ENCODE measurements at places on chromosomes 12 and 14.

GRCh38 chr12:61891632-61892031 is 368.6 kb upstream of the USP15 start:
- no peak for DNase-seq

- DNase-seq, result peak; percentile 61
Measured at GRCh38 chr12:56687223-56688128, 608 bp downstream of the PTGES3 start.

DNA sequence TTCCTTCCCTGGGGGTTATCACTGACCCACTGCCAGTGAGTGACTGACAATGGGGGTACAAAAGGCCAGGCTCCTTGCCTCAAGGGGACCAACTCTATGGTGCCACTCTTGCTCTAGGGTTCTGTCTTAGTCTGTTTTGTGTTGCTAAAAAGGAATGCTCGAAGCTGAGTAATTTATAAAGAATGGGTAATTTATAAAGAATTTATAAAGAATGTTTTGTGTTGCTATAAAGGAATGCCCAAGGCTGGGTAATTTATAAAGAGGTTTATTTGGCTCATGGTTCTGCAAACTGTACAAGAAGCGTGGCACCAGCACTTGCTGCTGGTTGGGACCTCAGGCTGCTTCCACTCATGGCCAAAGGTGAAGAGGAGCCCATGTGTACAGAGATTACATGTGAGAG is 15.8 kb upstream of the RASSF8 start:
- no peak for DNase-seq

DNA sequence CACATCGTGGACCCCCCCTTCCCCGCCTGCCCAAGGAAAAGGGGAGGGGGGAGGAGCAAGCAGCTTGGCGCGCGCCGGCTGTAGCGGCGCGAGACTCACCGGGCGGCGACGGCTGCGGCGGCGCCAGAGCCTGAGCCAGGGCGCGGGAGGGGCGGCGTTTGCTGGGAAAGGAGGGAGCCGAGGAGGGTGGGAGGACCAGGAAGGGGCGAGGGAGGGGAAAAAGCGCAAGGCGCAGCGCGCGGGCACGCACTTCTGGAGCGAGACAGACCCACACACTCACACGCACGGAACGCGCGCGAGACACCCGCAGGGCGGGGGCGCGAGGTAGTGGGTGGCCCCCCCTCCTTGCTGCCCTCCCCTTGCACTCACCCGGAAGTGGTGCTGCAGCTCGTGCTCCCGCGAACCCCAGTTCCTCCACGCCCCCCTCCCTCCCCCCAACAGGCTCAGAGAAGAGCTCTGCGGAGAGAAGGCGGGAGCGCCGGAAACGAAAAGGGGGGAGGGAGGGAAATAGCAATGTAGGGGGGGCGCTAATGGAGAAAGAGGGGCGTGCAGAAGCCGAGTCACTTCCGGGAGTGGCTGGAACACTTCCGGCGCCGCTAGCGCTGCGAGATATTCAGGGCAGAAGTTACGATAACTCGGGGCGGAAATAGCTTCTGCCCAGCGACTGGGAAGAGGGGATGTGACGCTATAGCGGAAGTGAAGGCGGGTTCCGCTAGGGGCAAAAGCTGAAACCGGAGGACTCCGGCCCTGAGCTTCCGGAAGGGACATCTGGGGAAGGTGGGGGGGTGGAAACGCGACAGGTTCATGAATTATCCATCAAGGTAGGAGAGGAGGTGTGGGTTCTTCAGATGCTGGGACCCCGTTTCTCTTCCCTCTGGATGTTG is at the start of gene ZNF384:
Gene ZNF384, minus strand, starts transcription at position 377 of the 884 bp plus-strand sequence. CDS start 9,855 bp downstream, outside the sequence.
- DNase-seq, result peak; percentile 97

DNA sequence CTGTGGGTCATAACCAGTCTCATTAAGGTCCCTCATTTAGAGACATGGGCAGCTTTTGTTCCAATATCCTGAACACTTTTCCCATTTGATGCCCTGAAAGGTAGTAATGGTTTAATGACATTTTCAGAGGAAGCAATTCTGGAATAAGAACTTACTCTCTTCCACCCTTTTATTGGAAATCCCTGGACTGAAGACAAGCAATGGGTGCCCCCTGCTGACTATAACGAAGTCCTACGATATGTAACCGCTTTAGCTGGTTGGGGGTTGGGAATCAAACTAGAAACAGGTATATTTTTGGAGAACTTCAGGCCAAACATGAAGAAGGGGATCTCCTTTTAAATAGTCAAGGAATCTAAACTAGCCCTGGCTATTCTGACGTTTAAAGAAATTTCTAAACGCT is 20.5 kb downstream of the SARNP start:
- peak; percentile 20 for DNase-seq

DNA sequence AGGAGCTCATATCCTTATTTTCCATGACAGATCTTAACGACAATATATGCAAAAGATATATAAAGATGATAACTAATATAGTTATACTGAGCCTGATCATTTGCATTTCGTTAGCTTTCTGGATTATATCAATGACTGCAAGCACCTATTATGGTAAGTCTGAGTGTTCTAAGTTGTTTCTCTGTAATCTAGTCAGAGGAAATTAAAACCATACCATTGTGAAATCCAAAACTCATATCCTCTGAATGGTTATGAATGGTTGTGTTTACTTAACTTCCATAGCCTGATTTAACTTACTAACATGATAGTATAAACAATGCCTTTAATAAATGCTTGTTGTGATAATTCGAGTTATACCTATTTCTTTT is 760 bp downstream of the TMEM19 start:
- no peak for DNase-seq

- DNase-seq, result no peak
Measured at GRCh38 chr14:99391671-99392070, 89.0 kb downstream of the SETD3 start.

- no peak for DNase-seq
Measured at GRCh38 chr14:31955936-31956579, 121.0 kb upstream of the ARHGAP5 start.

DNA sequence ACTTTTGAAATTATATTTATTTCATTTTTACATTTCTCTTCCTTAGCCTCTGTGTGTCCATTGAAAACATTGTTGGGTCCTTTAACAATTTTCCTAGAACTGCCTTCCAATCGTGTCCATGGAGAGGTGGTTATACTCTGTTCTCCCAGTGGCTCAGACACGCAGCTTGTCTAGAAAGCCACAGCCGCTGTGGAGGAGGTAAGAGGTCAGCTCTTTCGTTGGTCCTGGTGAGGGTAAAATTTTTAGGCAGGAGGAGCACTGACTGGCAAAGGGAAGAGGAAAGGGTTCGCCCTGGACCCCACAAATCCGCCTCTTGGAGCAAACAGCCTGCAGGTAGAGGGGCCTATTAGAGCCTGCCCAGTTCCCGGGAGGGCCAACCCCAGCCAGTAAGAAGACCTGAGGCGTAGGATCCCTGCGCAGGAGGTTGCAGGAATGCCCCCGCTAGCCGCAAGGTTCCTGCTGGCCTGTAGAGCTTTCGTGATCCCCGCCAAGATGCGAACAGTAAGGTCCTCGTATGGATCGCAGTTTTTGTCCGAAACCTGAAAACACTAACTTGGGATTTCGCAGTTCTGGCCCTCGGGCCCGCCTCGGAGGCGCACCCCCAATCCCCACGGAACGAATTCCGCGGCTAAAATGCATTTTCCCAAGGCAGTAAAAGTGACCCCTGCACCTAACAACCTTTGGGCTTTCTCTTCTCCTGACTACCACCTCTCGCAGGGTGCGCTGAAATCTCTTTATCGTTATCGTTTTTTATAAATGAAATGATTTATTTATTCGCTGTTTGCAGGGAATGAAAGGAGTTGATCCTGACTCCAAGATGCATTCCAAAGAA is 7.5 kb upstream of the PAX9 start:
- DNase-seq, result no peak

DNA sequence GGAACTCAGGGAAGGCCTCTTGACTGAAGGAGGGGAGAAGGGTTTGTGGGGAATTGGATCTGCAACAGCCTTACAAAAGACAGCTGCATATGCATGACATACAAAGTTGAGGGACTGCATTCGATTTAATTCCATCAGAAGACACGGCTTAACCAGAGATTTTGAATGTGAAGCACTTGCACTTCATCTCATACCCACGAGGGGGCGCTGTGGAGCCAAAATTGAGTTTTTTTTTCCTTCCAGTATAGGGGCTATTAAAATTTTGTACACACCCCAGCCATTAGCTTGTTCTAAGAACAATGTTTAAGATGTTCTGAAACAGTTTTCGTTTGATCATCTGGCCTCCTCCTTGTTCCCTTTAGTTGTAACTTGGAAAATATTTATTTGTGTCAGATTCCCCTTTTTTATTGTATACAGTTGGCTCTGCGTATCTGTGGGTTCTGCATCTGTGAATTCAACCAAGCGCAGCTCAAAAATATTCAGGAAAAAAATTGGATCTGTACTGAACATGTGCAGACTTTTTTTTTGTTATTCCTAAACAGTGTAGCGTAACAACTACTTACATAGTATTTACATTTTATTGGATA is 1.6 kb downstream of the SUDS3 start:
- peak; percentile 75 for DNase-seq

GRCh38 chr14:22872833-22873520 is 1.4 kb downstream of the LRP10 start:
- no peak for DNase-seq

DNA sequence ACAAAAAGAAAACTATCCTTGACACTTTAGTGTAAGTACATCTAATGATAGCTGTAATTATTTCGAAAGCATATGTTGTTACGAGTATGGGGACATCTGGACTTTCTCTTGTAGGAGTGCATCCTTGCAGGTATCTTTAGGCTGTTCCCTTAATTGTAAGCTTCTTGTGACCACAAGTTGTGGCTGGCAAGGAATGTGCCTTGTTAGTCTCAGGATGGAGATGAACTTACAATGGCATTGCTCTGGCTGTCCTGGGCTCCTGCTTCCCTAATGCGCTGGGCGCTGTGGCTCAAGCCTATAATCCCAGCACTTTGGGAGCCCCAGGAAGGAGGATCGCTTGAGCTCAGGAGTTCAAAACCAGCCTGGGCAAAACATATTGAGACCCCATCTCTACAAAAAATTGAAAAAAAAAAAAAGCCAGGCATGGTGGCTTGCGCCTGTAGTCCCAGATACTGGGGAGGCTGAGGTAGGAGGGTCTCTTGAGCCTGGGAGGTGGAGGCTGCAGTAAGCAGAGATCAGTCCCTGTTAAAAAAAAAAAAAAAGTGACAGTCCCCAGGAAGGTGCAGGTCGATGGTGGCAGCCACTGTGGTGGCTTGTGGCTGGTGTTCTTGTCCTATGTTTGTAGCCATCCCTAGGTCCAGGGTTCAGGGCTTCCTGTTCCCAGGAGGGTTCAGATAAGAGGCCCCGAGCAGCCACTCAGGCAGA is 23.7 kb upstream of the PPP1R13B start:
- no peak for DNase-seq

DNA sequence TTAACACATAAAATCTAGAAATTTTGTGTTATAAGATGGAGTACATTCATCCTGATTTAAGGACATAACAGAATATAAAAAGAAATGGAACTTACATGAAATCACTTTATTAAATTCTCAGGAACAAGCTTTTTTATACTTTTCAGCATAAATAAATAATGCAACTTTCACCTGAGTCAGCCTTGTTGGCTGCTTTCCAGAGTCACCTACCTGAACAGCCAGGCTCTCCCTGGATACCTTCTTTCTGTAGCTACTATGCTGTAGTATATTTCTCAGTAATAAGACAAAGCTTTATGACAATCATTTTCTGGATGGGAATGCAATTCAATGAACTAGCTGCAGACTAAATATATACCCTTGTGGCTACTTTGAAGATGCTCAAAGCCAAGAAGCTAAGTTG is 111.9 kb downstream of the NTS start:
- DNase-seq, result no peak

DNA sequence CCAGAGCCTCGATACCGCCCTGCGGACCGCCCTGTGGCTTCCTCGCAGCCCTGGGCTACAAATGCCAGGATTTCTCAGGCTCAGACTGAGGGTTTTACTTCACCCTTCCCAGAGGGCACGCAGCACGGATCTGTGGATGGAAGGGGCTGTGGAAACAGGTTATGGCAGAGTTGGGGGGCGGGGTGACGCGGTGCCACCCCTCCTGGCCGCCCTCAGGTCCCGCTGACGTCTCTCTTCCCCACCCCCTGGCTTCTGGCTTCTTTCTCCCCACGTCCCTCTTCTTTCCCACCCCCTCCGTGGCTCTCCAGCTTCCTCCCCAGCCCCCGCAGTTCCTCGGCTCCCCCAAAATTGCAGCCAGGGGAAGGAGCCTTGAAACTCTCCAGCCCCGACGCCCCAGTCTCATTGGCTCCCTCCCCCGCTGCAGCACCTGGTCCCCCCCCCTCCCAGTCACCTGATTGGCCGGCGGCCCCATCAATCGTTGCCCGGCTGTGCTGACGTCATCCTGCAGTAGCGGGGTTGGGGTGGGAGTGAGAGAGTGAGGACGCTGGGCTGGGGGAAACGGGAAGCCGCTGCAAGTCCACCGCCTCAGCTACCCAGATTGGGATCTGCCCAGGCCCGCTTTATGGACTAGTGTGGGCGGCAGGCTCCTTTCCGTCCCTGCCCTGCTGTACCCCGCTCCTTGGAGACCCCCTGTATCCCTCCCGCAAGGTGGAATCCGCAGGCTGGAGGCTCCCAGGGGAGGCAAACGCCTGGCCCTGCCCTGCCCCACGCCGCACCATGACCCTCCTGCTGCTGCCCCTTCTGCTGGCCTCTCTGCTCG is at the start of gene CLSTN3:
Gene CLSTN3, plus strand, starts transcription at position 500 of the 820 bp plus-strand sequence. Its CDS starts 278 bp downstream, at position 778.
- peak; percentile 88 for DNase-seq

DNA sequence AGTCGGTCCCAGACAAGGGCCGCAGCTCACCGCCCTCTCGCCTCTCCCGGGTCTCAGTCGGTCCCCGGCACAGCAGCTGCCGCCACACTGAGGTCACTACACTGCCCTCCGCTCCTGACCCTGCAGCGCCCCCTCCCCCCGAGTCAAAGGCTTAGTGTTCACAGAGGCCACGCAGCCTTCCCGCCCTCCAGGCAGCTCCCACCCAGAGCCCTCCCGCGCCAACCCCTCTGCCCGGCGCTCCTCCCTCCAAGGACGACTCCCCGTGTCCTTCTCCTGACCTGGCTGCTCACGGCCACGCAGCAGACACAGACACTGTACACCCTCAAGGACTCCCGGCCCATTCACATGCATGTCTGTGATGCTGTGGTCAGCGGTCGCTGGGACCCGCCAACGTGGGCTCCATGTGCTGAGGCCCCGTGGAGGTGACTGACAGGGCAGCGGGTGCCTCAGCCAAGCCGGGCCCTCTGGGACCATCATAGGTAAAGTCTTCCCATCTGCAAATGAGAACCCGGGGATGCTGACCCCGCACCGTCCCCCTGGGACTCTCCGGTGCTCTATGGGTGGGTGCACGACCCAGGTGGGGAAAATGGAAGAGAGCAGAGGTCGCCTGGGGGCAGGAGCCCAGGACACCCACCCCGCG is 16.3 kb upstream of the GALNT9 start:
- no peak for DNase-seq

Measured in CD4-positive, alpha-beta T cell treated with Interleukin-6 for 4 hours (primary cell).